ENCODE measurements at places on chromosomes 13 and 19. TPM values are rescaled to one million over a fixed set of nuclear protein-coding genes. Genes with fewer than 3 reads are reported as not detected.

GRCh38 chr19:36392916-36393673 lies 14.1 kb upstream of the ZFP14 start:
- DNase-seq, result no peak

DIRAS1 gene
- 1.1 TPM for total RNA-seq

- no peak for DNase-seq
These were observed 698.7 kb upstream of the ARGLU1 start for GRCh38 chr13:107266657-107267056.

GRCh38 chr13:106985481-106985880 lies 417.5 kb upstream of the ARGLU1 start:
- no peak for DNase-seq

DNA sequence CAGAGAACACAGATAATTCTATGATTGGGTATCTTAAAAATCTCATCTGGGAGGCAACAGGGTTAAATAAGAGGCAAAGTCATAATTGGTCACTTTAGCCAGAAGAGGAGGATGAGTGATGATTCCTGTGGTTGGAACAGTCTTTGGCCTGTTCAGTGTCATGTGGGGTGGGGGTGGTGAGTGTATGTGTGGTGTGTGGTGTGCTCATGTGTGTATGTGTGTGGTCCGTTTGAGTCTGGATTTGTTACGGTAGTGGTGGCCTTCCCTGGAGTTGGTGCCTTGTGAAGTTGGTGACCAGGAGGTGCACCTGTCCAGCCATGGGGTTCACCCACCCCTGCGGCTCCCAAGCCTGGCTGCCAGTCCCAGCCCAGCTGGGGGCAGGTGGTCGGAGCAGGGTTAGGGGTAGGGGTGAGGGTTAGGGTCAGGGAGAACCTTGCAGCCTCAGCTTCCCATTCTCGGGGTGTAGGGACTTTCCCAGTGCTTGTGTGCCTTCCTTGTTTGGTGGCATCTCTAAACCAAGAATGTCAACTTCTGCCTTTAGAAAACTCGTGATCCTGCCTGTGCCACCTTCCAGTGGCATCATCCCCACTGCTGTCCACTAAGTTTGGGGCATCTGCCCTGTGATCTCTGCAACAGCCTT lies 97.5 kb downstream of the RAB20 start:
- no peak for DNase-seq

GRCh38 chr13:72985610-72986009 lies 73.2 kb upstream of the KLF5 start:
- no peak for DNase-seq

DNA sequence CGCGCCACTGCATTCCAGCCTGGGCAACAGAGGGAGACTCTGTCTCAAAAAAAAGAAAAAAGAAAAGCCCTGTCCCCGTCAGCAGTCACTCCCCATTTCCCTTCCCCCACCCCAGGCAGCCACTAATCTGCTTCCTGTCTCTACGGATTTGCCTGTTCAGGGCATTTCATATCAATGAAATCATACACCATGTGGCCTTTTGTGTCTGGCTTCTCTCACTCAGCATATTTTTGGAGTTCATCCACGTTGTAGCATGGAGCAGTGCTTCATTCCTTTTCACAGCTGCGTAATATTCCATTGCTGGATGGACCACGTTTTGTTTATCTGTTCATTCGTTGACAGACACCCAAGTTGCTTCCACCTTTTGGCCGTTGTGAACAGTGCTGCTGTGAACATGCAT lies 36.1 kb upstream of the KLF2 start:
- DNase-seq, result no peak

Measured in mesenteric fat pad (tissue), 1 donor.